ENCODE measurements at places on chromosomes 4 and X.

- no peak for DNase-seq
Observed at GRCh38 chr4:93092765-93093164, 735.8 kb upstream of the ATOH1 start.

DNA sequence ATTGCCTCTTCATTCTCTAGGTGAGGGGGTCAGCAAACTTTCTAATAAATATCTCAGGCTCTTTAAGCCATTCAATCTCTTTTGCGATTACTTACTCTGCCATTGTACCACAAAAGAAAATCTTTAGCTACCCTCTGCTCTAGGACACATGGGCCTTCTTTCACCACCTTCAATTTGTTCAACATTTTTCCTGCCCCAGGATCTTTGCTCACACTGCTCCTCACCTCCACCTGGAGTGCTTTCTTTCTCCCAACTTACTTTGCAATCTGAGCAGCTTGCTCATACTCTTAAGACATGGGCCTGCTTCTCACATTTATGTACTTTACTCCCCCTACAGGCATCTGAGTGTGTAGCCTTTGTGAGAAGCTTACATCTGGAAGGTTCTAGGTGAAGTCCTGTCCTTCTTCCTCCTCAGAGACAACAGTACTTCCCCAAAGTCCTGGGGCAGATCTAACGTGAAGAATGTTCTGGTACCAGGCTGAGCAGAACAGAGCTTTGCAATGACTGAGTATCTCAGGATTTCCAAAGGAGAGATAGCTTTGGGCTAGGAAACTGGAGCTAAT is 55.0 kb upstream of the PRDM5 start:
- peak; percentile 45 for DNase-seq

DNA sequence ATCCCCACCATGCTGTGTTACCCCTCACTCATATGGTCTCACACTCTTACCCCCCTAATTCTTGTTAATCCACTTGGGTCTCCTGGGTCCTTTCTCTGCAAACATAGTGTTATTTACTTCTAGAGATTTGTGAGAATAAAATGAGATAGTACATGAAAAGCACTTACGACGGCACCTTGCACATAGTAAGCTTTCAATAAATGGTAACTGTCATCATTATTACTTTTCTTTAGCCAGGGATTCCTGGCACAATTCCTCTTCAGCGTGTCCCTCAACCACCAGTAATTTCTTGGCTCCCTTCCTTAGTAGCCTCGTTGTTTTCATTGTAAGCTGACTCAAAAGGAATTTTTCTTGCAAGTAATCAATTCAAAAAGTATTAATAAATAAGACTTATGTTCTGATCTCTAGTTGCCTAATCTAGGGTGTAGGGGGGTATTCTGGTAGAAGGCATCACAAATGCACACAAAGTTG is 30.1 kb upstream of the RBMX start:
- no peak for DNase-seq

DNA sequence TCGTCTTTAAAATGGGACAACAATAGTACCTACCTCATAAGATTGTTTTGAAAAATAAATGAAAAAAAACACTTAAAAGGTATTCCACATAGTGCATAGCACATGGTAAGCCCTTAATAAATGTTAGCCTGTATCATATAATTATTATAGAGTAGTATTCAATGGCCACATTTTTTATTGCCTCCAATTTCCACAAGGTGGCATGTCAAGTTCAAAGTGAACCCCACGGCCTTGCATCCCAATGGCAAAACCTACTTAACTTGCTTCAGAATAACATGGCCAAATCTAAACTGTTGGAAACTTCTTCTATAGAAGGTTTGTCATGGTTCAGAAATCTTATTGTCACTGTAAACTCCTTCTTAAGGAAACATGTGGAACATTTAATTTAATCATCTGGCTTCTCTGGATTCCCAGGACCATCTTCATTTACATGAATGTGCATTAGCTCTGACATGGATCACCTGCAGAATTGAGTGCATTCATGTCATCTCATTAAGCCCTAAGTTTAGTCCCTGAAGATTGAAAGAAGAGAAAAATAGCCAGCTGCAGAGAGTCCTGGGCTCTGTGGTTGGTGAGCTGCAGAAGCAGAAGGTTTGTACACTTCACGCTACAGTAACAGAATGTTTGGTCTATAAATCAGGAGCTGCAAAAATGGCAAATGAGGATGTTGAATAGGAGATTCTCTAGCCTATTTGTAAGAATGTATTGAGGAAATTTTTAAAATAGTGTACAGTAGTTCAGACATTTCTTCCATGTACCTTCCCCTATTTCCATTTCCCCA is 61.0 kb downstream of the ANXA3 start:
- DNase-seq, result no peak

DNA sequence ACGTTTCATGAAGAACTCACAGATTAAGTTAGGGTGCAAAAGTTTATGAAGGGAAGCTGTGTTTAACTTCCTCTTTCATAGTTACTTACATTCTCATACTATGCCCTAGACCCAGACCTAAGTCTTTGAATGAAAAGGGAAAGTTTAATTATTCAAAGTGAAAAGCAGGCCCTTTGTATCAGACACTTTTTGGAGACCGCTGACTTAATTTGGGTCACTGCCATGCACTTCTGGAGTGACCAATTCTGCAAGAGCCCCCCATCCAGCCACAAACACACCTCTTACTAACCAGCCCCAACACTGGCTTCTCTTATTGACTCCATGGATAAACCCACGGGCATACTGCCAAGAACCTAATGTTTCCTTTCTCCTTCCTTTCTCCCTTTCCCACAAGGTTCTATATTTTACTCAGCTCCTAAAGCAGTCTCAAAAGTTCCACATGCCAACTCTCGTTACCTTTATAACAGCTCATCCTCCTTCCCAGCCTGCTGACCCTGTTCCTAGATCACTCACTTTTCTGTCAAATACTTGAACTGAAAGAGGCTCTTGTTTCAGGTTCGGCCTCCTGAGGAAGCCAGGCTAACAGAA is 34.5 kb downstream of the ABCE1 start:
- no peak for DNase-seq

DNA sequence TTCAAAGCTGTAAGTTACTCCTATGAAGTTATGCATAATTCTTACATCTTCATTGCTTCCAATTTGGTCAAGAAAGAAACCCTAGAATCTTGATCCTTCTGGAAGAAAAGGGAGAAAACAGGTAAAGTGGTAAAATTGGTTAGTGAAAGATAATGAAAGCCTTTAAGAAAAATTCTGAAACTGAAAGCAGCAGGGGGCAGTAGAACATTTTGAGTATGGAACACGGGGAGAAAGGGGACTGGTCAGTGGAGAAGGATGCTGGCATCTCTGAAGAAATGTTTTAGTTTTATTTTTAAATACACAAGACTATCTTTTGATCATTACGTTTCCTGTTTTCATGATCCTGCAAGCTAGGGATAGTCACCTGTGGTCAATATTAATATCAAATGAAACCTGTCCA is 54.3 kb downstream of the SLIT2 start:
- DNase-seq, result no peak

GRCh38 chrX:38848671-38849455 is 47.6 kb downstream of the MID1IP1 start:
- no peak for DNase-seq

DNA sequence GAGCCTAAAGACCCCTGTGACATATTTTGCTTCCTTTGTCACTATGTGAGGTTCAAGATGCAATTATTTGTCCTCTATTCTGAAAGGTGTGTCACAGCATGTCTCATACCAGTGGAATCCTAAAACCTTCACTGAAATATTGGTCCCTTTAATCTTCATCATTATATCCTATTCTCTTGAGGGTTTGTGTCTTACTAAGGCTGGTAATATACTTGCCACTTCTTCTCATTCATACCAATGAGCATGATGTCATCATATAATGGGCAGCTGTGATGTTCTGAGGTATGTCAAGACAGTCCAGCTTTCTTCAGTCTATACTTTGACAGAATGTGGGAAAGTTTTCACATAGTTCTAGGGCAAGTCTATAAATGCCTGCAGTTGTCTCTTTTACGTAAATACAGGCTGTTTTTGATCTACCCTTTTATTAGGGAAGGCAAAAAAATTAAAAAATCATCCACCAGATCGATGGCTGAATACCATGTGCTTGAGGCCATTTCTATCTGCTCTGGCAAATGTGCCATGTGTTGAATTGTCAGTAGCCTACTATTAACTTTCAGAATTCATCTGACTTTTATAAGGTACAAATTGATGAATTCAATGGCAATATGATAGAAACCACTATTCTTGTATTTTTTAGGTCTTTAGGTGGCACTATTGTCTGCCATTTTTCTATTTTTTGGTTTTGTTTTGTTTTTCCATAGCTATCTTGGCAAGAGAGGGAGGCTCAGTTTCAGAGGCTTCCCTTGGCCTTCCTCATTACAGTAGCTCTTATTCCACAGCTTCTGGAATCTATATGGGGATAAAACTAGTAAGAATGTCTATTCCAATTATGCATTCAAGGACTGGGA is 209.0 kb downstream of the PPARGC1A start:
- DNase-seq, result no peak
